ENCODE measurements at places on chromosomes 3 and 15.

GRCh38 chr3:195750797-195751520 lies 30.2 kb downstream of the MUC20 start:
- DNase-seq, result no peak

GRCh38 chr15:81317642-81318017 lies 6.3 kb downstream of the STARD5 start:
- no peak for DNase-seq

DNA sequence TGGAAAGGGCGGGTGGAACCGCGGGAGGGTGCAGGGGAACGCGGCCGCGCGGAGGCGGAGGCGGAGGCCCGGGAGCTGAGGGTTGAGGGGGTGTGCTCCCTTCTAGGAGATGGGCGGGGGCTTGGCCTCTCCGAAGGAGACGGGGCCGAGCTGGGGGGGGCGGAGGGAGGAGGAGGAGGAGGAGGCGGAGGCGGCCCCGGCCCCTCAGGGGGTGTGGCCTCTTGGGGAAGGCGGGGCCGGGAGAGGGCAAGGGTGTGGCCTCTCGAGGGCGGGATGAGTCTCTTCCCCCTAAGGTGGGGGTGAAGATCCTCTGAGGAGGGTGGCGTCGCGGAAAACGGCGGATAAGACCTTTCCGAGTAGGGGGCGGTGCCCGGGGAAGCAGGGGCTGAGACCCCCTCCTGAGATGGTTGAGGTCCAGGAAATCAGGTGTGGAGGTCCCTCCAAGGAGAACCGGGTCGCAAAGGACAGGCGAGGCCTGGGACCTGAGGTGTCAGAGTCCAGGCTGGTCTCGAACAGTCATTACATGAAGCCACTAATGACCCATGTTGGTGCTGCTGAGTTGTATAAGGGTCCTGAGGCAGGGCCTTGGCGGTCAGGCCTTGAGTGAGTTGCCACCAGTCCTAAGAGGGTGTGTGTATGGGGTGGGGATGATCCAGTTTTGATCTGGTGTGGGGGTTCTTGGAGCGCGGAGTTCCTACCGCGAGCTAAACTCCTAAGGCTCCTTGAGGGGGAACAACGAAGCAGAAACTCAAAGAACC lies 759 bp downstream of the WDR6 start:
- peak; percentile 84 for DNase-seq

GRCh38 chr3:146974001-146974400 lies 368.9 kb upstream of the PLSCR5 start:
- no peak for DNase-seq

- DNase-seq, result no peak
Observed at GRCh38 chr3:115922681-115923347, 299.5 kb downstream of the GAP43 start.

- peak; percentile 66 for DNase-seq
Observed at GRCh38 chr15:43285609-43286037, 18.9 kb upstream of the TGM5 start.

GRCh38 chr15:40650479-40650878 lies 44.5 kb upstream of the RAD51 start:
- no peak for DNase-seq

GRCh38 chr3:148528024-148528423 lies 169.7 kb upstream of the AGTR1 start:
- no peak for DNase-seq

DNA sequence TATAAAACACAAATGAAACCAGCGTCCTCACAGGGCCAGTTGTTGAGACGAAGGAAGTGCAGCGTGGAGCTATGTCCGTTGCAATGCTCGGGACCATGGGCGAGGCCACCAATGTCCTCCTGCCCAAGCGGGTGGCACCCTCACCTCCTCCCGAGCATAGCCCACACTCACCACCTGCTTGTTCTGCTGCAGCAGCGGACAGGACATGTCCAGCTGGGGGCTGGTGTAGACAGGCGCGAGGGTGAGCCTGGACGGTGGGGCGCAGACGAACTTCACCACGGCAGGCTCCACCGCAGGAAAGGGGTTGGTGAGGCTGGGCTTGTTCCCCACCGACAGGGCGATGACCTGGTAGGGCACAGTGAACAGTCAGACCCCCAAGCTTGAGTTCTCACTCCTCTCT lies 62.1 kb downstream of the NUP210 start:
- no peak for DNase-seq

GRCh38 chr15:73582851-73583379 lies 50.3 kb downstream of the NPTN start:
- no peak for DNase-seq

GRCh38 chr3:110526777-110527727 lies 544.6 kb upstream of the NECTIN3 start:
- DNase-seq, result no peak
